ENCODE measurements at places on chromosomes 6 and 20.

DNA sequence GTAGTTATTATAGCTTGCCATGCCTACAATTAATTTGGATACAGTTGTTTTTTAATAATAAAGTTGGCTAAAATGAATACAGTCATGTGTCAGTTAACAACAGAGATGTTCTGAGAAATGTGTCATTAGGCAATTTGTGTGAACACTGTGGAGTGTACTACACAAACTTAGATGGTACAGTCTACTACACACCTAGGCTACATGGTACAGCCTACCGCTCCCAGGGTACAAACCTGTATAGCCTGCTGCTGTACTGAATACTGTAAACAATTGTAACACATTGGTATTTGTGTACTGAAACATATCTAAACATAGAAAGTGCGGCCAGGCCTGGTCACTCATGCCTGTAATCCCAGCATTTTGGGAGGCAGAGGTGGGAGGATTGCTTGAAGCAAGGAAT, 50.2 kb downstream of the MYLIP start:
- no peak for DNase-seq

- no peak for DNase-seq
These were observed 141.4 kb downstream of the HIVEP2 start for GRCh38 chr6:142803495-142804058.

GRCh38 chr6:53148684-53149083, at the start of gene GCM1:
Gene GCM1, minus strand, starts transcription at chr6:53148841. Its CDS starts 3,209 bp downstream, at chr6:53145632.
- no peak for DNase-seq

- DNase-seq = no peak
These were observed 75.4 kb upstream of the ADGRB3 start for GRCh38 chr6:68559716-68560115.

- no peak for DNase-seq
These were observed 132.4 kb downstream of the BMP7 start for GRCh38 chr20:57133926-57134650.
